Astrocyte (in vitro differentiated cells and primary cell): ENCODE measurements at places on chromosomes 2 and 18.

GRCh38 chr18:46756559-46757201, at the start of gene ST8SIA5:
ST8SIA5 (minus strand) TSS chr18:46757053; CDS start chr18:46756508, 545 bp downstream.
- no peak for DNase-seq

- DNase-seq = no peak
These were observed 4.4 kb downstream of the FBLN7 start for GRCh38 chr2:112142525-112143078.

- DNase-seq = no peak
These were observed 39.5 kb downstream of the ATP6V1C2 start for GRCh38 chr2:10760794-10761504.

DNA sequence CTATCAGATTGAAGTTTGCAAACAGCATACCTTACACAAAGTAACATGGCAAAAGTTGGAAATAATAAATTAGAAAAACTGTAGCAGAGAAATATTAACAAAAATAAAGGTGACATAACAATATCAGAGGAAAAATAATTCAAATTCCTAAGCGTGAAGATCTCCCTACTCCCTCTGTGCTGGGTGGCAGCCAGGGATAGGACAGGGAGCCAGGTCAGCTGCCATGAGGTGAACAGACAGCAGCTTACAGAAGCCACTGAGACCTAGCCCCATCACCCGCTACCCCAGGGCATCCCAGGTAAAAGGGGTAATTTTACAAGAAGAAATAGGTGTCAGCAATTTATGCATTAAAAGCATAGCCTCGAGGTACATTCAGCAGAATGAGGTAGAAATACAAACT, 423.8 kb upstream of the HS6ST1 start:
- DNase-seq = peak; percentile 9

GRCh38 chr2:52956766-52957165, 810.8 kb upstream of the CHAC2 start:
- no peak for DNase-seq

DNA sequence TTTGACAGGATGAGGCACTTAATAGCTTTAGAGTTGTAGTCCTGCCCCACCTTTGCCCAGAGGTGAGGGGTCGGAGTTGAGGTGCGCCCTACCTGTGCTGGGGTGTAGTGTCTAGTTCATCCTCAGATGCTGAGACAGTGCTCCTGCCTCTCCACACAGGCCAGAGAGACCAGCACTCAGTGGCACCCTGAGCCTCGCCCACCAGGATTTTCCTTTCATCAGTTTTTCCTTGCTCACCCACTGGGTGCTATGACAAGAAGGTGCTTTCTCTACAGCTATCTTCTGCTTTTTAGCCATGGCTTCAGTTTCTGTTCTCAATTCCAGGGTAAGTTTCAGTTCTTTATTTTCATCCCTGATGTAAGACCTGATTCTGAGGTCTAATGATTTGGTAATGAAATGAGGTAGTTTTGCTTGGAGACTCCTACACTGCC, 16.8 kb upstream of the TMEM131 start:
- DNase-seq = no peak

- peak; percentile 15 for DNase-seq
These were observed 2.1 kb downstream of the CNTNAP5 start for GRCh38 chr2:124027182-124027581.
